ENCODE measurements at places on chromosomes 7 and 10.

GRCh38 chr7:148721390-148721789, 22.7 kb downstream of the CUL1 start:
- no peak for DNase-seq

DNA sequence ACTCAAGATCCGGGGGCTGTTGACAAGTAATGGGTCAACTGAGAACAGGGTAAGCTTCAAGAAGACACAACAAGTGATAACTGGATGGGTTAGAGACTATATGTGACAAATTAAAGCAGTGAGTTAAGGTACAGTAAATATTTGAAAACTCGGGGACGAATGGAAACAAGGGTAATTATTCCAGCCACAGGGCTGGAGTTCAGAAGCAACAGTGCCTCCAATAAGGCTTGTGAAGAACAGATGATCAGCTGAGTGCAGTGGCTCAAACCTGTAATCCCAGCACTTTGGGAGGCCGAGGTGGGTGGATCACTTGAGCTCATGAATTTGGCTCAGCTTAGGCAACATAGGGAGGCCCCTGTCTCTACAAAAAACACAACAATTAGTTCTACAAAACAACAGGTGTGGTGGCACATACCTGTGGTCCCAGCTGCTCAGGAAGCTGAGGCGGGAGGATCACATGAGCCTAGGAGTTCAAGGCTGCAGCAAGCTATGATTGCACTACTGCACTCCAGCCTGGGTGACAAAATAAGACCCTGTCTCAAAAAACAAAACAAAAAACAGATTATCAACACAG, 20.5 kb upstream of the DLD start:
- DNase-seq, result no peak

DNA sequence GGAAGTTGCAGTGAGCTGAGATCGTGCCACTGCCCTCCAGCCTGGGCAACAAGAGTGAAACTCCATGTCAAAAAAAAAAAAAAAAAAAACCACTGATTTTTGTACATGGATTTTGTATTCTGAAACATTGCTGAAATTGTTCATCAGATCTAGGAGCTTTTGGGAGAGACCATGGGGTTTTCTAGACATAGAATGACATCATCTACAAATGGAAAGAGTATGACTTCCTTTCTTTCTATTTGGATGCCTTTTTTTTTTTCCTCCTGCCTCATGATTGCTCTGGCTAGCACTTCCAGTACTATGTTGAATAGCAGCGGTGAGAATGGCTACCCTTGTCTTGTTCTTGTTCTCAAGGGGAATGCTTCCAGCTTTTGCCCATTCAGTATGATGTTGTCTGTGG, 89.1 kb downstream of the ANLN start:
- no peak for DNase-seq

DNA sequence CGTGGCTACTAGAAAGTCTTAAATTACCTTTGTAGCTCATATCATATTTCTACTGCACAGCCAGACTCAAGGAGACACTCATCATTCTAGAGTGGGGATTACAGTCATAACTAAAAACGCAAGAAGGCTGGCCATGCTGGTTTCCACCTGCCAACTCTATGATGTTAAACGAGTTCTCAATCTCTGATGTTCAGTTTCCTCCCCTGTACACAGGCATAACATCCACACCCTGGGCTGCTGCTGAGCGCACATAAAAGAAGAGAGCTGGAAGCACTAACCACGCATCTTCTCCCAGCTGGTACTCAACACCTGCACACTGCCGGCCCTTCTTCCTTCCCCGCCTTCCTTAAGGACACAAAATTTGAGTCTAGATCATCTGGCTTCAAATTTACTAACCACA, 60.5 kb downstream of the SORBS1 start:
- DNase-seq, result no peak
